ENCODE measurements at places on chromosomes 4 and X. TPM values are rescaled to one million over a fixed set of nuclear protein-coding genes. Genes with fewer than 3 reads are reported as not detected.

- no peak overlapping the region for H3K27ac ChIP-seq
- H3K36me3 ChIP-seq: no peaks in the 10 kb centered on the region
- no peaks in the 10 kb centered on the region for H3K27me3 ChIP-seq
- DNase-seq: no peak
- H3K4me3 ChIP-seq: no peak overlapping the region
Observed at GRCh38 chr4:145830699-145831098, 107.9 kb downstream of the ZNF827 start.

GRCh38 chr4:110742143-110742542, 119.3 kb upstream of the PITX2 start:
- no peak overlapping the region for H3K4me3 ChIP-seq
- peaks cover 9% of the 10 kb centered on the region for H3K27me3 ChIP-seq
- no peaks in the 10 kb centered on the region for H3K36me3 ChIP-seq
- H3K4me1 ChIP-seq: peaks cover 3% of the 10 kb centered on the region
- H3K27ac ChIP-seq: no peak overlapping the region

GEMIN8 gene
- total RNA-seq: 12.7 TPM

- H3K36me3 ChIP-seq: no peaks in the 10 kb centered on the region
- no peak overlapping the region for H3K4me3 ChIP-seq
- peak overlapping the region; percentile 78 for H3K27ac ChIP-seq
- no peaks in the 10 kb centered on the region for H3K27me3 ChIP-seq
- no peak for DNase-seq
- peaks cover 55% of the 10 kb centered on the region for H3K4me1 ChIP-seq
Observed at GRCh38 chrX:133477986-133478385, 62.7 kb upstream of the GPC4 start.

CDS1 gene
- 0.30 TPM for total RNA-seq

GRCh38 chrX:79110731-79111130, 33.8 kb upstream of the GPR174 start:
- H3K27ac ChIP-seq: no peak overlapping the region
- peaks cover 3% of the 10 kb centered on the region for H3K27me3 ChIP-seq
- H3K4me3 ChIP-seq: no peak overlapping the region
- no peaks in the 10 kb centered on the region for H3K4me1 ChIP-seq
- no peak for DNase-seq

DNA sequence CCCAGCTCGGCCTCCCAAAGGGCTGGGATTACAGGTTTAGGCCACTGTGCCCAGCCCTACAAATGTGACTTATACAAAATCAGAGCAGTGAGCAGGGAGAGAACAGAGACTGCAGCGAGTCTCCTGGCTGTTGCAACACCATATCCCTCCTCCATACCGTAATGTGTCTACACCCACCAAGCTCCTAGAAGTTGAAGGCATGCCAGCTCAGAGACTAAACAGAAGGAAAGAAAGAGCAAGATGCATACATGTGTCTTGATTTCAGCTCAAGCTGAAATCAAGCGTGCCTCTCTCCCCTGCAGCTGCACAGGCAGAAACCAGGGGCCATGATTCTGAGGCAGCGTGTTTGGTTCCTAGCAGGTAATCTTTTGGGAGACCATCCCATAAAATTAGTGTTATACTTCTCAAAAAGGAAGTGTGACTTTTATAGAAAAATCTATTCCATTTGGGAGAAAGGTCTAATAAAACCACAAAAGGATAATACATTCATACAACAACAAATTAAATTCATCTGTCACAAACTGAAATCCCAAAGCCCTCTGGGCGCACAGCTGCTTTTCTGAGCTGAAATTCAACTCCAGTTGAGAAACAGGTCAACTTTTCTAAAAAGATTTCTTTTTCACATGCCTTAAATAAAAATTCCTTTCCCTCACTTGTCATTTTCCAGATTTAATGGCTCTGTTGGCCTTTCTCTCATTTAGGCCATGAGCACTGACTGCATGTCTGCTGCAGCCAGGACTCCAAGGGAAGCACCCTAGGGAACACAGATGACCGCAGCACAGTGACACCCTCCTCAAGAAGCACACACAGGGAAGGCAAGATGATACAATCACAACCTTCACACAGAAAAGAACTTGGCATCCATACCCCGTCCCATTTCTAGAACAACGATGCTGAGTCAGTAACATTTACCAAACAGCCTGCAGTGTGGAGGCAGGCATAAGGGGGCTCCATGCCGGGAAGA, 34.4 kb downstream of the AFAP1 start:
- peak overlapping the region; percentile 100 for H3K27ac ChIP-seq

GRCh38 chrX:150615356-150615755, 46.9 kb downstream of the MTM1 start:
- no peak overlapping the region for H3K27ac ChIP-seq
- no peaks in the 10 kb centered on the region for H3K27me3 ChIP-seq
- peaks cover 7% of the 10 kb centered on the region for H3K36me3 ChIP-seq
- H3K4me1 ChIP-seq: no peaks in the 10 kb centered on the region

ATP6AP1 gene
- 136 TPM for total RNA-seq

GAB3 gene
- 2.0 TPM for total RNA-seq

KIAA1210 gene
- total RNA-seq: not detected

Measured in chondrocyte (in vitro differentiated cells).